ENCODE measurements at places on chromosomes 7 and 10.

GRCh38 chr10:124763267-124763666, 19.1 kb upstream of the FAM53B start:
- DNase-seq: no peak

DNA sequence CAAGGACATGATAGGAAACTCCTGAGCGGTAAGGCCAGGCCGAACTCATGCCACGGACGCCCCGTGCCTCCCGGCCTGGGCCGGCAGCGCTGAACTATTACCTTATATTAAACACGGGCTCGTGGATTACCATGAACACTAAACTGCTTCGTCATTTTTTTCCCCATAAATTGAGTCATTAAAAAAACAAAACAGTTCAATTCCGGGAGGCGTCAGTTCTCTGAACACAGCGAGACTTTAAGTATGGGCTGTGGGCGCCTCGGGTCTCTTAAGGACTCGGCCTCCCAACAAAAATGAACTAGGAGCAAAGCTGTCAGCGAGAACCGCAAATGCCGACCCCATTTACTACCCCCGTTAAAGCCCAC, 519 bp downstream of the PITRM1 start:
- DNase-seq: peak; percentile 63

DNA sequence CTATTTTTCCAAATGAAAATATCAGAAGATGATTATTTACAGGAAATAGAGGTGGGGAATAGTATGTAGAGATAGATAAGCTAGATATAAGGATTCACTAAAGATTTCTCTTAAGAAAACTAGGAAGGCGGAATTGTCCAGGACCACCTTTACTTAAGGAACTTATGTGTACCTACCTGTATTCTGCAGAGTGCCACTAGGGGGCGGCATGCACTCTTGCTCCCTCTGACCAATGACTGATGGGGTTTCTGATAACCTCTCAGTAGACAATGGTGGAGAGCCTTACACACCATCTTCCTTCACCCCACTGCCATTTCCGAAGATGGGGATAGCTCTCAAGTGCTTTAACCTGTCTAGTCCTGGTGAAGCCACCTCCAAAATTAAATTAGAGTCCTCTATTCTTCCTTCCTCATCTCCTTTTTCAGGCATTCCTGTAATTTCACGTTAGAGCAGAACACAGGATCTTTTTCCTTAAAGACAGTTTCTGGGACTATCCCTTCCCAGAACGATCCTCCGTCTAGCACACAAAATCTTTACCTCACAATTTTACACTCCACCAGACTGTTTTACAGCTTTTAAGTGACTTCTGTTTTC, 453.1 kb downstream of the SORCS1 start:
- DNase-seq: peak; percentile 47

DNA sequence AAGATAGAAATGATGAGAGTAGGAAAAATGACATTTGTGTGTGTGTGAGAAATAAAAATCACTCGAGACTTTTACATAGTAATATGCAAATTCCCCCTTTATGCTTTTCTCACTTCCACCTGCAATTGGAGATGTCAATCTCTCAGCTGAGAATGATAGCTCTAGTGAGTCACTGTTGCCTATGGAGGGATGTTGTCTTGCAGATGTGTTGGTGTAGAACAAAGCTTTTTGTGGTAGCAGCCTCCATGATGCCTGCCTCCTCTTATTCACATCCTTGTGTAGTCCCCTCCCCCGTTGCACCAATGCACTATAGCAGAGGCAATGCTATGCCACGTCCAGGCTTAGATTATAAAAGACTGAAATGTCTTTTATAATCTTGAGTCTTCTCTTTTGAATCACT, 33.8 kb downstream of the SPAG6 start:
- peak; percentile 70 for DNase-seq
